SW 1271 (cell line): ENCODE measurements at places on chromosomes 12 and 14.

DNA sequence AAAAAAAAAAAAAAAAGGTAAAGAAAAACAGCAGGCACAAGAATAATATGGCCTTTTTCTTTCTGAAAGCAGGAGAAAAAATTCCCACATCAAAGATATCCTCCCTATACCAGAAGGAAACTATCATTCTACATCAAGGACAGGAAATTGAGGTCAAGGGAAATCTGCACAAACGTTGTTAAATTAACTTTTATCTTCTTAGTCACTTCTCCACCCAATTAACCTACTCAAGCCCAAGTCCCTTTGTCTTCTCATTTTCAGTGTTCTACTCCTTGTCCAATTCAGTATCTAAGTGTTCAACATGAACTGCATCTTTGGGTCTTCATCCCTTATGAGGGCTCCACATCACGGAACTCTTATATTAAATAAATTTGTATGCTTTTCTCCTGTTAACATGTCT lies 15.7 kb downstream of the NDUFA12 start:
- no peak for DNase-seq

DNA sequence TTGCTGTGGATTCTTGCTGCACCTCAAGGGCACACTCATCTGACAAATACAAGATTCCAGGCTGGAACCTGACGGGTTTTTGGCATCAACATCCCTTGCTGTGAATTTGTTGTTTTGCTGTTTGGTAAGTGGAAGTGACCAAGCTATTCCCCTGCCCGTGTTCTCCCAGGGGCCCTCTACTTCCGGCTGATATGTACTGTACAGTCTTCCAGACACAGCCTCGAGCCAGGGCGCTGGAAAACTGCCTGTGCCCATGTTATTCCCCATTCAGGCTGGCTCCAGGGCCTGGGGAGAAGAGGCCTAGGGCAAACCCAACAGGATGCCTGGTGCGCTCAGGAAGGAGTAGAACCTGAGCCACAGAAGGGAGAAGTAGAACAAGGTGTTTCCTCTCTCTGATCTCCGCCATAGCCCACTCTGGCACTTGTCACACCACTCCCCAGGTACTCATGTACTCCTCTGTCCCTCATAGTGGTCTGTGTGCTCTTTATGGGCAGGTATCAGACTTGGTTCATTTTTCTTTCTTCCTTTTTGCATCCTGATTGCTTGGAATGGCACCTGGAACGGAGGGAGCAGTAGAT lies 67.8 kb upstream of the LTA4H start:
- no peak for DNase-seq

DNA sequence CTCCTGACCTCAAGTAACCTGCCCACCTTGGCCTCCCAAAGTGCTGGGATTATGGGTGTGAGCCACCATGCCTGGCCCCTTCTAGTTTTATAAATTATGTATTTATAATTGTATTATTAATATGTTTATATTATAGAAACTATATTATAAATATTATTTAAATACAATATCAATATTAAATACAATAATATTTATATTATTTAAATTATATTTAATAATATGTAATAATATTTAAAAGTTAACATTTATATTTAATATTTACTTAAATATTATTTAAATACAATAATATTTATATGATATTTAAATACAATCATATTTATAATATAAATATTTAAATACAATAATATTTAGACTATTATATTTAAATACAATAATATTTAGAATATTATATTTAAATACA lies 20.0 kb downstream of the SDR9C7 start:
- DNase-seq = no peak

DNA sequence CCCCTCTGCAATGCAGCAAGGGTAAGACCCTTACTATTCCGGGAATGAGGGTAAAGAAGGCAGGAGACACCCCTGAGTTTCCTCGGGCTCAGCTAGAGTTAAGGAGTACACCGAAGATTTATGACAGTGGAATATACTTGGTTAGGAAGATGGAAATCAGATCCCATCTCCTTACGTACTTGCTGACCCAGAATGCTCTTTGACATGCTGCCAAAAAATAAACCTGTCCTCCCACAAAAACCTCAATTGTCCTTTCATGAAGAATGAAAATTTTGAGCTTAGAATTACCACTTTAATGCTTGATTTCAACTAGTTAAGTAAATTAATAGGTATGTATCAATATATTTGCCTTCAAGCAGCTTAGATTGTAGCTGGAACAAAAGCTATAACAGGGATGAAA lies 99.5 kb downstream of the PRIMA1 start:
- no peak for DNase-seq

DNA sequence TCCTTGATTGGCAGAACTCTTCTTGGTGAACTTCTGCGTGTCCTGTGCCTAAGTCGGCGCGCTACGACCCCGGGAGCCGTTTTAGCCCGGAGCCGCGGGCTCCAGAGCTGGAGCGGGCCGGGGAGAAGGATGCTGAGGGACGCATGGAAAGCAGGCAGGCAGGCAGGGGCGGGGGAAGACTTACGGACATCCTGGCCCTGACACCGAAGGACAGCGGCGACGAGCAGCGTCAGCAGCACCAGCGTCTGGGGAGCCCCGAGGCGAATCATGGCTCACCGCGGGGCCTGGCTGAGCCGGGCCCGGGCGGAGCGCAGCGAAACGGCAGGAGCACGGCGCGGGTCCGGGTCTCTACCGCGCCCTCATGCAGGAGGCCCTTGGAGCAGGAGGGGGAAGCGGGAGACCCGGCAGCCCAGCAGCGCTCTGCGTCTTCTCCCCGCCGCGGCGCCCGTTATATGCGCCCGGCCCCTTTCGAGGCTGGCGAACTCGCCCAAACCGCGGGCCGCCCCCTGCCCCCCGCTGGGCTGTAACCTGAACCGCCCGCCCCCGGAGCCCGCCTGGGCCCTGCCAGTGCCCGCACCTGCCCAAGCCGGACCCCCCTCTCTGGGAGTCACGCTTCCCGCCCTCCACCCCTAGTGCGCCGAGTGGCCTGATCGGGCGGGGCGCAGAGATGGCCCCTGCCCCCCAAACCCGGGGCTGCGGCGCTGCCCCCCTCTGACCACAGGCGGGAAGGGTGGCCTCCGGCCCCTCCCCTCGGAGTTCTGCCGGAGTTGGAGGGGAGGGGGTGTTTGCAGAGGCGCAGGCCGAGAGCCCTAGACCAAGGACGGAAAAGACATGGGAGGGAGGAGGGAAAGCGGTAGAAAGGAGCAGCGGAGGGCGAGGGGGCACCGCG lies at the start of gene COL2A1:
COL2A1 (minus strand) TSS at position 424 of the 889 bp plus-strand sequence; CDS start at position 269, 155 bp downstream.
- no peak for DNase-seq

DNA sequence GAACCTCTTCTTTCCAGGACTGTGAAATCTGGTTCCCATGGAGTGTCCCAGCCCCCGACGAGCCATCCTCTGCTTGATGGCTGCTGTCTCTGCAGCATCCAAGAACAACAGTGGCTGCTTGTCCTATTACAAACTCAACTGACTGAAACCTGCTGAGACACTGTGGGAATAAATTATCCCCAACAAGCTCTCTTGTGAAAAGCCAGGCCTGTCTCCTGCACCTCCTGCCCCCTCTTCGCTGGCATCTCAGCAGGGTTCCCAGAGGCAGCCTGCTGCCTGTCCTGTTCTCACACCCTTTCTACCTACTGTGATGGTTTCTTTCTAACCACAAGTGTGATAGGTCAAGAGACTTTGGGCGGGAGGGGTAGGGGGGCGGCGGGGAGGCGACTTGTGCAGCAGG lies 180.2 kb downstream of the TSPAN9 start:
- DNase-seq = no peak

DNA sequence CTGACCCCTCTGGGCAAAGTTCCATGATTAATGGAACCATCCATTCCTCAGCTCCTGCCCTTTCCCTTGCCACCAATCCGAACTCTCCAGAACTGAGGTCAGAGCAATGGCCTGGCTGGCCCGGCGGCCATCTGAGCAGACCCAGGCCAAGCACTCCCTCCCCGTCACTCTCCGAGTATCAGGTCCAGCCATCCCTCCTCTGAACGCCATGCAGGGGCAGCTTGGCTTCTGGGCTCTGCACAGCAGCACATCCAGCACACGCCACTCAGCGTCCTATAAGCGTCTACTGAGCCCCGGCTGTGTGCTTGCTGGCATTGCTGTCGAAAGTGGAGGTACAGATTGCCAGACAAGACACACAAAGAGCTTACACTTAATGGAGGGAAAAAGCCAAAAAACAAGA lies 34.3 kb upstream of the VWF start:
- DNase-seq = no peak

- DNase-seq = peak; percentile 19
These were observed 1.6 kb downstream of the FICD start for GRCh38 chr12:108516511-108517275.

DNA sequence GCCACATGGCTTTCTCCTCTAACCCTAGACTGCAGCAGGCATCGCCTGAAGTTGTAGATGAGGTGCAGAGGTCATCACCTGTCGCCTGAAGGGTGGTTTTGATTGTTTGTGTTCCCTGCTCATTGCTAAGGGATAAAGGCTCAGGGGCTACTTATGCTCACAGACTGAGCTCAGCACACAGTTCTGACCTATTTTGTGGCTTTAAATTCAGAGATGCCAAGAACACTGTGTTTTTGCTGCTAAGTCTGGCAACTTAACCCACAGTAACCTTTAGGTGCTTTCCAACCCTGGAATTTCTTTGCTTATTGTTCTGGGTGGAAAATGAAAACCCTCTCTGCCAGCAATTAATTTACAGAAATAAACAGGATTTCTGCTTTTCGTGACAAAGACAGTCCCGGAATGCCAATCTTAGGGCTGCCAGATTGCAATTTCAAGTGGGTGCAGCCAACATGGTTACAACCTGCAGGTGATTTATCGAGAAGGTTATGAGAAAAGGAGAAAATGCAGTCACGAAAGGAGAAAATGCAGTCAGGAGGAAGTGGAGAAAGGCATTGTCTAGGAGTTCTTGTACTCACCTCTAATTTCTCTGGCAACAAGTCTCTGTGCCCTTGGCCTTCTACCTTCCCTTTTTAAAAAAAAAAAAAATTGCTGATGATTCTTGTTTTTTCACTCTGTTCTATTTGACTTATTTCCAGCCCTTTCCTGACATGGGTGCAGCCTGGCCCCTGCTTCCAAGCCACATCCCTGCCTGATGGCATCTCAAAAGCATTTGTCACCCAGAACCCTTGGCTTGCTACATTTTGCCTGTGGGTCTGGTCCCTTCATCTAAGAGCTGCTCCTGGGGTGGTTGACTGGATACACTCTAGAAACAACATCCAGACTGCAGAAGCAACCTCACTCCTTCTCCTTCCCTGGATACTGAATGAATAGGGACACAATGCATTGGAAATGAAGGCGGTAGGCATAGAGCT lies 23.3 kb downstream of the NPC2 start:
- DNase-seq = no peak

DNA sequence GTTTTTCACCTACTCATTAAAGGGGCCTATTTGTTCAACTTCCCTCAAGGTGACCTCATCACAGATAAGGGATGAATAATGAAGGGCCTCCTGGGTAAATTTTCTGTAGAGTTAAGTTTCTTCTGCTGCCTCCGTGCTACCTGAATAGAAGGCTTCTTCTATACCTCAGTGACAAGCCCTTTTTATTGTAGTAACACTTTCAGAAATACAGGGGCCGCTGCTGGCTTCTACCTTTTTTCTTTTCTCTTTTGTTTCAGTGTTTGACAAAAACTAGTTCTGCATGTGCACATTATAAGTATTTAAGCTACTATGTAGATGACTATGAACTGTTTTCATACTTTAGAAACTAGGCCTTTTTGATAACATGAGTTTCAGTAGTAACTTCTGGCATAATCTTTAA lies 207.0 kb downstream of the NAV3 start:
- no peak for DNase-seq

- DNase-seq = no peak
These were observed 1590.5 kb upstream of the TMEM132C start for GRCh38 chr12:126676434-126676833.

DNA sequence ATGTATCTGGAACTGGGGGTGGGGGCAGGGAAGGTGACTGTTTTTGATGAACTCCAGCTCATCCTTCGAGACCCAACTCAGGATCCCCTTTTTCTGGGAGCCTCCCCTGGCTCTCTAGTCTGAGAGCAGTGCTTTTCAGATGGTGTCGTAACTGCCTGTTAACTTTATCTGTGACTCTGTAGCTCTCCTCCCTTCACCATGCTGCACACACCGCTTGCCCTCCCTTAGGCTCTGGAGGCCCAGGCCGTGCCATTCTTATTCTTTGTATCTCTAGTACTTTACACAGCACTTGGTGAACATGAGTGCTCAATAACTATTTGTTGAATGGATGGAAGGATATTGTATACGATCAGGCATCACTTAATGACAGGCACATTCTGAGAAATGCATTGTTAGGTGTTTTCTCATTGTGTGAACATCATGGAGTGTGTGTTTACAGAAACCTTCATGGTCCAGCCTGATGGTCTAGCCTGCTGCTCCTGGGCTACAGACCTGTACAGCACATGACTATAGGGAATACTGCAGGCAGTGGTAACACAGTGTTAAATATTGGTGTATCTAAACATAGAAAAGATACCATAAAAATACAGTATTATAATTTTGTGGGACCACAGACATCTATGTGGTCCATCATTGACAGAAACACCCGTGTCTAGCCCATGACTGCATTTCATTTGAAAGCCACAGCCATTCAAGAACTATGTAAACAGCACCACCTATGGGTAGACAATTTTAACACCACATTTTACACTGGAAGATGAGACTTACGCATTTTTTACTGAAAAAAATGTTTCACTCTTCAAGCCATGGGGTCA lies 91.8 kb downstream of the EML1 start:
- DNase-seq = no peak

DNA sequence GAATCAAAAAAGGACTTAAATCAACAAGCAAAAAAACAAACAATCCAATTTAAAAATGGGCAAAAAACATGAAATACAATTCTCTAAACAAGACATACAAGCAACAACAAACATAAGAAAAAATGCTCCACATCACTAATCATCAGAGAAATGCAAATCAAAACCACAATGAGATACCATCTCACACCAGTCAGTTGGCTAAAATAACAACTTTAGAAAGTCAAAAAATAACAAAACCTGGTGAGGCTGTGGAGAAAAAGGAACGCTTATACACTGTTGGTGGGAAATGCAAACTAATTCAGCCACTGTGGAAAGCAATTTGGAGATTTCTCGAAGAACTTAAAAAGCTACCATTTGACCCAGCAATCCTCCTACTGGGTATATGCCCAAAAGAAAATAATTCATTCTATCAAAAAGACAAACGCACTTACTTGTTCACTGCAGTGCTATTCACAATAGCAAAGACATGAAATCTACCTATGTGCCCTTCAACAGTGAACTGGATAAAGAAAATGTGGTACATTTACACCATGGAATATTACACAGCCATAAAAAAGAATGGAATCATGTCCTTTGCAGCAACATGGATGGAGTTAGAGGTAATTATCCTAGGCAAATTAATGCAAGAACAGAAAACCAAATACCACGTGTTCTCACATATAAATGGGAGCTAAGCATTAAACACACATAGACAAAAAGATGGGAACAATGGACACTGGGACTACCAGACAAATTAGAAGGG lies 26.9 kb downstream of the PRKD1 start:
- no peak for DNase-seq

DNA sequence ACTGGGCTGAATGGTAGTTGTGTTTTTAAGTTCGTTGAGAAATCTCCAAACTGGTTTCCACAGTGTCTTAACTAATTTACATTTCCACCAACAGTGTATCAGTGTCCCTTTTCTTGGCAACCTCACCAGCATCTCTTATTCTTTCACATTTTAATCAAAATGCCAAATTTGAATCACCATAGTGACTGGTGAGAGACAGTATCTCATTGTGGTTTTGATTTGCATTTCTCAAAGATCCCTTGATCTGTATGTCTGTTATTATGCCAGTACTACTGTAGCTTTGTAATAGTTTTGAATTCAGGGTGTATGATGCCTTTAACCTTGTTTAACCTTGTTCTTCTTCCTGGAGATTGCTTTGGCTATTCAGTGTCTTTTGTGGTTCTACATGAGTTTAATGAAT lies 2.2 kb upstream of the EIF2S3B start:
- DNase-seq = no peak

- DNase-seq = no peak
These were observed 30.4 kb upstream of the IFT81 start for GRCh38 chr12:110093631-110094311.
